ENCODE measurements at places on chromosomes 12 and 14.

DNA sequence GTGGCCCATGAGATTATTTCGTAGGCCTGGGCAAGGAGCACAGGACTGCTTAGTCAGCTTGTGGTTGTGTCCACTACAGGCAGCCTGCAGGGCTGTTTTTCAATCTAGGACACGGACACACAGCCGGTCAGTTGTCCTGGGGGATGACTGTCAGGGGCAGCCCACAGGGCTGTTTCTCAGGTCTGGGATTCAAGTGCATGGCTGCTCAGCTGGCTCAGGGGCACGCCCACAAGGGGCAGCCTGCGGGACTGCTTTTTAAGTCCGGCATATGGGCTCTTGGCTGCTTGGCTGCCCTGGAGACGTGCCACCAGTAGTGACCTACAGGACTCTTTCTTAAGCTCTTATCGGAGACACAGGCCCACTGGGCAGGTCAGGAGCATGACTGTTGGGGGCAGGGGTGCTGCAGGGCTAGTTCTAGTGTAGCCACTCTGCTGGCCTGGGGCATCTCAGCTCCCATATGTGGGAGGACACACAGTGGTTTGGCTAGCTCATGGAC is 26.6 kb upstream of the GTF2A1 start:
- no peak for DNase-seq

GRCh38 chr12:100184549-100185145 is 16.0 kb upstream of the ACTR6 start:
- no peak for DNase-seq

DNA sequence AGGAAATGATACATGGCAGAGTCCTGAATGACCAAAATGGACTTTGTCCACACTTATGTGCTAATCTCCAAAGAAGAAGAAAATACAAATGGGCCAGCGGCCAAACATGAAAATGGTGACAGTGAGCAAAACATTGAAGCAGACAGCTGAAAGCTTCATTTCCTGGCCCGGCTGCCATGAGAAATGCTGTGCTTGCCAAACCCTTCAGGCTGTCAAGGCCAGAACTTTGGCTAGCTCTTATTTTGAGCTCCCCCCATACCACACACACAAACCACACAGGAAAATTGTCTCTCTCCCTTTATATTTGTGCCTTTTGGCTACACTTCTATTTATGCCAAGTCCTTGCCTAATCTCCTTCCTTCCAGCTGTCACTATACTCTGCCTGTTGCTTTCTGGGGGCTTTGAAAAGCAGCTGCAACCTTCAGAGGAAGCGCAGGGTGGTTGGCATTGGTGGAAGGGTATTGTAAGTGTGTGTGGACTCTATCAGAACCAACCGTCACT is 323.8 kb downstream of the RAD51B start:
- peak; percentile 80 for DNase-seq

GRCh38 chr12:115598871-115599811 is 678.4 kb downstream of the MED13L start:
- peak; percentile 35 for DNase-seq
